ENCODE measurements at places on chromosomes 16 and 17.
A peak's percentile ranks its signal among the peaks of the same experiment; 100 is the strongest.

DNA sequence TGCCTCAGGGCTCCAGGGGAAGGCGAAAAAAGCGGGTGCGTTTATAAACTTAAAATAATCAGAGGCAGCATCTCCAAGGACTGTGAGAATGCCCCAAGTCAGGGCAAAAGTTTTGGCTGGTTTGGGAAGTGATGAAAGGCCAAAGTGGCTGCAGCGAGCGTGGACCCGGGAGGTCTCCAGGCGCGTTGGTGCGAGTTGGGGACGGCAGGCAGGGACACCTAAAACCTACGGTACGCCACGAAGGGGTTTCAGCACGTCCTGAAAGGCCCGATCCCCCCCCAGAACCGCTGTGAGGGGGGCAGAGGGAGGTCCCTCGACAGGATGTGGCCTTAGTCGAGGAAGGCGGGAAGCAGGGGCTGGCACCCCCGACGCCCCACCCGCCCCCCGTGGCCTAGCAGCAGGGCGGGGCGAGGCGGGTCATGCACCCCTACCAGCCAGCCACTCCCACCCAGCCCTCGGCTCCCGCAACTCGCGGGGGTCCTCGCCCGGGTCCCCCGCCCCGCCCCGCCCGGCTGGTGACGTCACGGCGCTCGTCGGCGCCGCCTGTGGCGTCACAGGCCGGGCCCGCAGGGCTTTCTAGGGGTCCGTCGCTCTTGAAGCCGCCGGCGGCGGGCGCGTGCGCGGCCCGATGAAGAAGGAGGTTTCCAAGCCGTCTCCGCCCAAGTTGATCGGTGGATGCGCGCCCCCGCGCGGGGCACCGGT is at the start of gene MYCBPAP:
MYCBPAP (plus strand) TSS at position 569 of the 702 bp plus-strand sequence. CDS start 236 bp downstream, outside the sequence.
- DNase-seq: peak; percentile 75

DNA sequence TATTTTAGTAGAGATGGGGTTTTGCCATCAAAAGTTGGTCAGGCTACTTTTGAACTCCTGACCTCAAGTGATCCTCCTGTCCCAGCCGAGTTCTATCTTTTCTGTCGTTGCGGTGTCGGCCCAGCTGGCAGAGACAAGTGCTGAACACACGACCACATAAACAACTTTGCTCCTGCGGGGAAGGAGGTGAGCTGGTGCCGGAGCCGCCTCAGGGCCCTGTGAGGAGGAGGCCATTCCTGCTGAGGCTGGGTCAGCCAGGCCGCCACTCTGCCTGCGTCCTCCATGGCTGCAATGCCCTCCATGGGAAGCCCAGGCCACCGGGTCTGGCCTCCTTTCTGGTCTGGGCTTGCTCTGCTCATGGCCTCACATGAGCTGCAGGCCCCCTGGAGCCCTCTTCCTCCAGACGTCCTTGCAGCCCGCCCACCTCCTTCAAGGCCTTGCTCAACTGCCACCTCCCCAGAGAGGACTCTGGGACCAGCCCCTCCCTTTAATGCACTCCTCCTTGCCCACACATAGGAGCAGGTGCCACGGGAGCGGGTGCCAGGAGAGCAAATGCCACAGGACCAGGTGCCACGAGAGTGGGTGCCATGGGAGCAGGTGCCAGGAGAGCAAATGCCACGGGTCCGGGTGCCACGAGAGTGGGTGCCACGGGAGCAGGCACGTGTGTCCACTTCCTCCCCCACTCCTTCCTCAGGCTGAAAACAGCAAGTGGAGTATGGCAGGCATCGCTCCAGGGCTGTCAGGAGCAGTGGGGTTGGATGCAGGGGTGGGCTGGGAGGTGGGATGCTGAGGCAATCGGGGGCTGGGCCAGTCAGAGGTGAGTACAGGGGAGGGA is 28.4 kb upstream of the CBFA2T3 start:
- no peak for DNase-seq

- DNase-seq: no peak
Observed at GRCh38 chr16:9054460-9054859, 37.0 kb upstream of the HAPSTR1 start.

DNA sequence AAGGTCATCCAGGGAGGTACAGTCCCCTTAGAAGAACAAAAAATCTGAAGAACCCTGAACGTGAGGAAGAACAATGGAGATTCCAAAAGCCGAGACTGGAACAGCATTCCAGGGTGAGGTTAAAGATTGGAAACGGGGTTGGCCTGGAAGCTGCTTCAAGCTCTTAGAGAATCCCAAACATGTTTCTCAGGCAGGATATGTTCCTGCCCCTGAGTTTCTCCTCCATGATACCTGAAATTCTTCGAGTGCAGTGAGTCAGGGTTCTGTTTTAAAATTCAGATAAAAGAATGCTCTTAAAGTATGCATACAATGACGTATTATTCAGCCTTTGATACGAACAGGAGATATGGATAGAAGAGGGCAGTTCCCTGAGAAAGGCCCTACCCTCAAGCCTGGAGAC is 293.1 kb downstream of the HS3ST3B1 start:
- no peak for DNase-seq

DNA sequence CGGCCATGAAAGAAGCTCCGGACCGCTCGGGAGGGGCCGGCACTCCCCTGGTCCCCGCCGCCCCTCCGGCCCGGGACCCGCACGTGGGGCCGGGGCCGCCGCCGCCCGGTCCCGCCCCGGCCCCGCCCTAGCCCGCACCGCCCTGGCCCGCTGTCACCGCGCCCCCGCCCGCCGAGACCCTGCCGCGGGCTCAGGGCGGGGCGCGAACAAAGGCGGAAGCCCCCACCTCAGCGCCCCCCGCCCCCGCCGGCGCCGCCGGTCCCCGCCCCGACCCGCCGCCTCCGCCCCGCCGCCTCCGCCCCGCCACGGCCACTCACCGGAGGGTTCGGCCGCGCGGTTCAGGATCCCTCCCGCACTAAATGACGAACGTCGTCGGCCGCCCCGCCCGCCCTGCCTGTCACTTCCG is at the start of gene ARHGDIA:
ARHGDIA (minus strand) TSS at position 357 of the 406 bp plus-strand sequence. CDS start 1,407 bp downstream, outside the sequence.
- no peak for DNase-seq

- DNase-seq: peak; percentile 53
Observed at GRCh38 chr17:40490289-40490853, 11.1 kb downstream of the TNS4 start.

GRCh38 chr17:77107506-77108433 is 33.0 kb upstream of the SEC14L1 start:
- no peak for DNase-seq

- DNase-seq: no peak
Observed at GRCh38 chr16:50884066-50884860, 142.4 kb downstream of the CYLD start.

- no peak for DNase-seq
Observed at GRCh38 chr16:57128771-57129389, 36.5 kb downstream of the CPNE2 start.

DNA sequence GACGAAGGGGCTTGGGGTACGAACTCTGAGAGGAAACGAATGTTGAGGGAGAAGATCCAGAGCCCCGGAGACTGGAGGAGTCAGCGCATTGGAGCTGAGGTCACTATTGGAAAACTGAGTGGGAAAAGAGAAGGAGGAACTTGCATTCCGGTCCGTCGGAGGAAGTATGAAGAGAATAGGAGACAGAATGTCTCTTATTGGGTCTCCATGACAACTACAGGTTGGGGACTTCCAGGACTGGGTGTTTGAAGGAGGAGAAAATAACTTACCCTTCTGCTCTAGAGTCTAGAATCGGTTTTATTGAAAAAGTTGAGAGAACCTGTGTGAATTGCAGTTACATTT is 537 bp downstream of the GOSR1 start:
- no peak for DNase-seq

- no peak for DNase-seq
Observed at GRCh38 chr16:87304951-87305350, 12.2 kb downstream of the C16orf95 start.

- DNase-seq: no peak
Observed at GRCh38 chr16:81552743-81553079, 108.1 kb downstream of the CMIP start.

- DNase-seq: no peak
Observed at GRCh38 chr16:17227278-17227677, 243.5 kb downstream of the XYLT1 start.

GRCh38 chr17:74097450-74098135 is 105.9 kb upstream of the RPL38 start:
- peak; percentile 39 for DNase-seq

DNA sequence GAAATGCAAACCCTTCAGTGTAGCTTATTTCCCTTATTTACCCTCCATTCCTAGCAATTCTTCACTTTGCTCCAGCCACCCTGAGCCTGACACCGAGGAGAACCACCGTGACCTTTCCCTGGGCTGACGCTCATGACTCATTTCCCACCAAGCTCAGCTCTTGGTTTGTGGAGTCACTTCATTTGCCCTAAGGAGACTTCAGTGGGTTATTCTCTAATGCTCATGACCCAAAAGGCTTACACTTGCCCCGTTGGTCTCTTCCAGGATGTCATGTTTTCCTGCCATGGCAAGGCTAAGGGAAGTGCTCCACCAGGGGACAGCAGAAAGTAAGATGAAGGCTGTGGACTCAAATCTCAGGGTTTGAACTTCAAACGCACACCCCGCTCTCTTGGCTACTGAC is 161.0 kb downstream of the CBLN1 start:
- DNase-seq: no peak

DNA sequence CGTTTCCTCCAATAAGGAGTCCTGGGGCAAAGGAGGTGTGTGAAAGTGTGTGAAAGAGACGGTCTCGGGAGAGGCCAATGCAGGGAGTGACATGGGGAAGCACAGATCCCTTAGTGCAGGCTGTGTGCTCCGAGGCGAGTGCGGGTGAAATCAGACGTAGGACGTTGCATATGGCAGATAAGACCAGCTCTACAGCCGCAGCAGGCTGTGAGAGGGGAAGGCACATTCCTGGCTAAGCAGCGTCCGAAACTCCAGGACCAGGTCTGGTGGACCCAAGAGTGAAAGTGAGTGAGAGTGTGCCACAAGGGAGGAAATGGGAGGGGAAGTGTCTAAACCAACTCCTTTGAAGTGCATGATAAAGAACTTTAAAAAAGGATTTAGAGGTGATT is 11.3 kb downstream of the POLR3K start:
- no peak for DNase-seq

DNA sequence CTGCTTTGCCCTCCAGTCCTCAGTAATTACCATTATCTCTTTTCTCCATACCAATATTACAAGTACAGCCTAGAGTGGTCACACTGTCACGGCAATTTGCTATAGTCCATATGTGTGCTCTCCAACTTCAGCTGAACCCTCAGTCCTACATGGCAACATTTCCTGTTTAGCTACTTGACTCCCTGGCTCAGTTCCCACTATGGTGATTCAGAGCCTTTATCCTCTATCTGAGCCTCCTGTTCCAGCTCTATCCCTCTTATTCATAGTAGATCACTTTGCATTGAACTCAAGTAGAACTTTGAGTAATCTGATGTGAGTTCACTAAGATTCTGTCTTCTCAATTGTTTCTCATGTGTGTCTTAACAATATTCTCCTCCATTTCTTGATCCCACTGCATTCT is 43.7 kb upstream of the GOSR1 start:
- peak; percentile 6 for DNase-seq

GRCh38 chr16:82878466-82878865 is 251.7 kb downstream of the CDH13 start:
- no peak for DNase-seq

DNA sequence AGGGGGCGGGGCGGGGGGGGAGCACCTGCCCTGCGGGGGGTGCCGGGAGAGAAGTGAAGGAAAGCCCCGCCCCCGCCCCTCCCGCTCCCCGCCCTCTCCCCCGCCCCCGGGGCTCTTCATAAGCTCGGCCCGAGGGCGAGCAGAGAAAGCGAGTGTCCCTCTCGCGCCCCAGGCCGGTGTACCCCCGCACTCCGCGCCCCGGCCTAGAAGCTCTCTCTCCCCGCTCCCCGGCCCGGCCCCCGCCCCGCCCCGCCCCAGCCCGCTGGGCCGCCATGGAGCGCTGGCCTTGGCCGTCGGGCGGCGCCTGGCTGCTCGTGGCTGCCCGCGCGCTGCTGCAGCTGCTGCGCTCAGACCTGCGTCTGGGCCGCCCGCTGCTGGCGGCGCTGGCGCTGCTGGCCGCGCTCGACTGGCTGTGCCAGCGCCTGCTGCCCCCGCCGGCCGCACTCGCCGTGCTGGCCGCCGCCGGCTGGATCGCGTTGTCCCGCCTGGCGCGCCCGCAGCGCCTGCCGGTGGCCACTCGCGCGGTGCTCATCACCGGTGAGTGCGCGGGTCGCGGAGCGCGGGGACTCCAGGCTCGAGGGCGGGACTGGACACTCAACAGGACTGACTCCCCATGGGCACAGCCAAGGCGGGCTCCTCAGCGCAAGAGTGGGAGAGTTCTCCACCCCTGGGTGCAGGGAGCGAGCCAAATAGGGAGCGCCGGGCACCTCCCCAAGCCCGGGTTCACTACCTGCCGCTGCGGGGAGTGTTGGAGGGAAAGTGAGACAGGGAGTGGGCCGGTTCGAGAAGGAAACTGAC is at the start of gene HSD11B2:
HSD11B2 (plus strand) TSS at position 145 of the 798 bp plus-strand sequence; CDS start at position 273, 128 bp downstream.
- no peak for DNase-seq

DNA sequence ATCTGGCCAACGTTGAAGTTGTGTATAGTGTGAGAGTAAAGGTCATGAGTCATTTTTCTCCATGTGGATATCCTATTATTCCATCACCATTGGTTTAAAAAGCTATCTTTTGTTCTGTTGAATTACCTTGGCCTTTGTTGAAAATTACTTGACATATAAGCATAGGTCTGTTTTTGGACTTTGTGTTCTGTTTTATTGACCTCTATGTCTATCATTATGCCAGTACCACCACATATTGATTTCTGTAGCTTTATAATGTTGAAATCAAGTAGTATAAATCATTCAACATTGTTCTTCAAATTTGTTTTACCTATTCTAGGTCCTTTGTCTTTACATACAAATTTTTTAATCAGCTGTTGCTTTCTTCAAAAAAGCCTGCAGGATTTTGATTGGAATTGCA is 58.5 kb downstream of the NLK start:
- DNase-seq: no peak

GRCh38 chr17:59897090-59897489 is 4.2 kb downstream of the RPS6KB1 start:
- DNase-seq: no peak

GRCh38 chr17:17837966-17838962 is 1.5 kb upstream of the SREBF1 start:
- no peak for DNase-seq

GRCh38 chr17:78342449-78343186 is 17.3 kb downstream of the SOCS3 start:
- no peak for DNase-seq

DNA sequence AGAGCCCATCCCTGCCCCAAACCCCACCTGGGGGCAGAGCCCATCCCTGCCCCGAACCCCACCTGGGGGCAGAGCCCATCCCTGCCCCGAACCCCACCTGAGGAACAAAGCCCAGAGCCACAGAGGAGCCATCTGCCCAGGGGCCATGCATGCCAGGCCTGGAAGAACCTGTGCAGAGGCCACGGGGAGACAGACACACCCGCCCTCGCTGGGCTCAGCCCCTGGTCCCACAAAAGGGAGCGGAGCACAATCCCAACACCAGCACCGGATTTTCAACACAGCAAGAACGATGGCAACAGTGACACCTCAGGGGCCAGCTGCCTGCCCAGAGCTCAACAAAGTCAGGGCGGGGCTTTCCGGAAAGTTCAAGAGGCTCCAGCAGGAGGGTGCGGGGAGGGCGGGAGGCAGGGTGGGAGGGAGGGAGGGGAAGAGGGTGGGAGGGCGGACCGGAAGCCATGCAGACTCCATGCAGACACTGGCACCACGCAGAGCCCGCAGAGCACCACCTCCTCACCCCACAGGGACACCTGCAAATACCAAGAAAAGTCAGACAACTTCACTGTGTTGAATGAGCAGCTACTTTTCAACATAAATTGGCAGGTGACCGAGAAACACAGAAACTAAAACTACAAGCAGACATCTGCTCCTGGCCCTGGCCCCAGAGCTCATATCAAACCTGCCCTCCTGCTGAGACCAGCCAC is 27.9 kb upstream of the C16orf95 start:
- no peak for DNase-seq

- DNase-seq: no peak
Observed at GRCh38 chr16:48834576-48834975, 224.6 kb upstream of the N4BP1 start.

All from occipital lobe (tissue), 3 donors.